Activated CD8-positive, alpha-beta T cell treated with anti-CD3 and anti-CD28 coated beads, Interleukin-2, amount 10 ng/mL, durations not matched to agents 7 days and 5 days (primary cell): ENCODE measurements at places on chromosomes 1 and 21. TPM values are rescaled to one million over a fixed set of nuclear protein-coding genes. Genes with fewer than 3 reads are reported as not detected.
A peak's percentile ranks its signal among the peaks of the same experiment; 100 is the strongest.

Gene GNPAT
- total RNA-seq: 35.7 TPM

- H3K27ac ChIP-seq: peak overlapping the region; percentile 2
- H3K27me3 ChIP-seq: no peaks in the 10 kb centered on the region
- no peak overlapping the region for H3K4me3 ChIP-seq
- peaks cover 13% of the 10 kb centered on the region for H3K36me3 ChIP-seq
- no peak for DNase-seq
These were observed 7.5 kb upstream of the DPH2 start for GRCh38 chr1:43962324-43962723.

DNA sequence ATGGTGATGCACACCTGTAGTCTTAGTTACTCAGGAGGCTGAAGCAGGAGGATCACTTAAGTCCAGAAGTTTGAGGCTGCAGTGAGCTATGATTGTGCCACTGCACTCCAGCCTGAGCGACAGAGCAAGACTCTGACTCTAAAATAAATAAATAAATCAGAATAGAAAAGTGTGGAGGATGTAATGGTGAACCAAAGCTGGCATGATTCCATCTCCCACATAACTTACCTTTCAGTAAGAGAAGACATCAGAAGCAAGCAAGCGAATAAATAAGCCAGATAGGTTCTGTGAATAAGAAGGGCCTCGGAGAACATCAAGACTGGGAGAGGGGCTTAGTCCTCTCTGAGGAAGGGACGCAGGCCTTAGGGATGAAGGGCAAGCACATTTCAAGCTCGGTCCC lies 59.5 kb downstream of the TOMM20 start:
- no peaks in the 10 kb centered on the region for H3K36me3 ChIP-seq
- H3K27ac ChIP-seq: no peak overlapping the region
- DNase-seq: no peak
- no peak overlapping the region for H3K4me3 ChIP-seq
- peaks cover 31% of the 10 kb centered on the region for H3K4me1 ChIP-seq
- H3K27me3 ChIP-seq: no peaks in the 10 kb centered on the region

DNA sequence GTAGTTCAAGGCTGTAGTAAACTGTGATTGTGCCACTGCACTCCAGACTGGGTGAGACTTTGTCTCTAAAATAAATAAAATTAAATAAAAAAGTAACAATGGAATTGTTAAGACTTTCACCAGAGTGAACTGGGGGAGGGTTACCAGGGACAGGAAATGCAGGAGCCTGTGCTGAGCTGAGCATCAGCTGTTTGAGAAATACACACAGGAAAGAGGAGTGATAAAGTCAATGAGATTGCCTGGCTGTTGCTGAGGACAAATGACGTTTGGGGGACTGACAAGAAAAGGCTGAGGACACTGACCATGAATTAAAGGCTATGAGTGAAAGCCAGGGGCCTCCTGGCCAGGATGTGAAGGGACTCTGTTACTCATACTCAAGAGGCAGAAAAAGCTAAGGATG lies 226.3 kb downstream of the SETD4 start:
- no peak overlapping the region for H3K27ac ChIP-seq
- H3K36me3 ChIP-seq: no peaks in the 10 kb centered on the region
- no peak overlapping the region for H3K4me3 ChIP-seq

DNA sequence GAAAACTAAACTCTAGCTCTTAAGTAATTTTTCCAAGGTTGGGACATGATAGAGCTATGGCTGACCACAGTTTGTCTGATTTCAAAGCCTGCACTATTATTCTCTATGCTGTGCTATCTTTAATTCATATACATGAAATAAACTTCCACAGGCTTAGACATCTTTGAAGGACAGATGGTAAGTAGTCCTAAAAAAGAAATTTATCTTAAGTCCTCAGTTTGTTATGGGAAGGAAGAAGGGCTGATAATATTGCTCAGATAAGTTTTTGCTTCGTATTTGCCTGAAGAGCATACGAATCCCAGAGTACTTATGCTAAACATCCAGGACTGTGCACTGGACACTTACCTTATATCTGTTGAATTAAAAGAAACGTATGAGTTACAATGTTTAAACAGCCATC lies 39.6 kb downstream of the VCAM1 start:
- no peaks in the 10 kb centered on the region for H3K4me1 ChIP-seq
- H3K4me3 ChIP-seq: no peak overlapping the region
- H3K36me3 ChIP-seq: no peaks in the 10 kb centered on the region
- no peak for DNase-seq
- no peak overlapping the region for H3K27ac ChIP-seq

GRCh38 chr1:110856410-110856809 lies 16.5 kb upstream of the CD53 start:
- no peaks in the 10 kb centered on the region for H3K36me3 ChIP-seq
- H3K27me3 ChIP-seq: peaks cover 2% of the 10 kb centered on the region
- no peak overlapping the region for H3K27ac ChIP-seq
- DNase-seq: no peak

- no peaks in the 10 kb centered on the region for H3K4me1 ChIP-seq
- no peak overlapping the region for H3K27ac ChIP-seq
- no peak for DNase-seq
- no peak overlapping the region for H3K4me3 ChIP-seq
- no peaks in the 10 kb centered on the region for H3K27me3 ChIP-seq
- no peaks in the 10 kb centered on the region for H3K36me3 ChIP-seq
These were observed 17.0 kb upstream of the L1TD1 start for GRCh38 chr1:62177621-62178020.

DNA sequence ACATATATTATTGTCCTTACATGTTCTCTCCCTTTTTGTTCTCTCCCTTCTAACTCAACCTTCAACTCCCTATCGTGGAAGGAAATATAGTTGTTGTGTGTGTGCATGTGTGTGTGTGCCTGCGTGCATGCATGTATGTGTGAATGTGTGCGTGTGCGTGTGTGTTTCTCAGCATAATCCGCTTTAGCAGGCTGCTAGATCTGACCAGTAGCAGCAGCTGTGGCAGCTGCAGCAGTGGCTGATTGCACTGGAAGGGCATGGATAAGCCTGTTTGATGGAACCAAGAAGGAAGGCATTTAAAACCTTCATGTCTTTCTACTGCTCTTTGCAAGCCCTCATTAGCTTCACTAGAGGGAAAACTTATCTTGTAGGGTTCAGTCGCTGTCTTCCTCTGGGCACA lies 65.6 kb upstream of the IRF2BP2 start:
- H3K4me3 ChIP-seq: peak overlapping the region; percentile 70
- H3K27me3 ChIP-seq: no peaks in the 10 kb centered on the region
- peaks cover 11% of the 10 kb centered on the region for H3K4me1 ChIP-seq
- no peak for DNase-seq
- no peak overlapping the region for H3K27ac ChIP-seq

Gene MOB3C
- 20.9 TPM for total RNA-seq

Gene CHIA
- not detected for total RNA-seq

DNA sequence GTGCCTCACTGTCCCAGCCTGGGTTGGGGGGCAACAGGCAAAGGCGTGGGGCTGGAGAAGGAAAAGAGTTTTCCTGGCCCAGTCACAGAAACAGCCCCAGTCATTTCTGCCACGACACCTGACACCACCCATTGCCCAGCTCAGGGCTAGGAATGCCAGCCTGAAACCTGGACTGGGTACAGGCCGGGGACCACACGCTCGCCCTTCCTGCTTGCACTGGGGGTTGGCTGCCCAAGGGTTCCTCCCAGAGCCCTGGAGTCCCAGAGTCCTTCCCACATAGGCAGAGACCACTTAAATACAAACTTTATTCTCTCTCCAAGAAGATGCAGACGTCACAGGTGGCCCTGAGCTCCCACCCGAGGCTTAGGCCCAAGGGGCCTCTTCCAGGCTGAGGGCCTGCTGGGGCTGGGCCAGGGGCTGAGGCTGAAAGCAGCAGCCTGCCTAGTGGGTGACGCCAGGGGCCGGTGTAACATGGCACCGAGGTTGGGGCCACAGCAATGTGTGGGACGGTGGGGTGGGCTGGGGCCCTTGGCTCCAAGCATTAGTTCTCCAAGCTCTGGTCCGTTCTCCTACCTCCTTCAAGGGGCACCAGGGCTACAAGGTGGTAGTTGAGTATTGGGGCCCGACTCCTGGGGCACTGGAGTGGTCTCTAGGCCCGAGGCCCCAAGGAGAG lies 1.6 kb downstream of the TMEM52 start:
- H3K4me3 ChIP-seq: no peak overlapping the region
- H3K4me1 ChIP-seq: peaks cover 4% of the 10 kb centered on the region
- no peaks in the 10 kb centered on the region for H3K36me3 ChIP-seq
- H3K27me3 ChIP-seq: peaks cover 3% of the 10 kb centered on the region
- no peak overlapping the region for H3K27ac ChIP-seq

Gene LMX1A
- total RNA-seq: not detected

Gene TMCC2
- 2.7 TPM for total RNA-seq

Gene ZNF683
- 24.0 TPM for total RNA-seq

DNA sequence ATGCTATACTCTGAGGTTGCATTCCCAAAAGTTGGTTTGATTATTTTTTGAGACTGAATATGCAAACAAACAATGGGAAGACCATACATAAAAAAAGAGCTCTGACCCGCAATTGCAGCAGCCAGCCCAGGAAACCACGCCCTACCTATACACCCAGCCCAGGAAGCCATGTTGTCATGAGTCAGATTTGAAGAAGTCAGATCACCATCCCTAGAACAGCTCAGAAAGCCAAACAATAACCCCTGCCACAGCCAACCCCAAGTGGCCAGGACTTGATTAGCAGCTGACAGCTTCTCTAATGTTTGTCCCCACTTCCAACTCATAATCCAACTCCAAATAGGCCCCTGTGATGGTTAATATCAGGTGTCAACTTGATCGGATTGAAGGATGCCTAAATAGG lies 621.9 kb downstream of the NPHP4 start:
- H3K4me3 ChIP-seq: no peak overlapping the region
- no peaks in the 10 kb centered on the region for H3K27me3 ChIP-seq
- H3K27ac ChIP-seq: peak overlapping the region; percentile 36
- peaks cover 21% of the 10 kb centered on the region for H3K4me1 ChIP-seq

- H3K36me3 ChIP-seq: no peaks in the 10 kb centered on the region
- no peak for DNase-seq
- peak within 1 kb of the TSS; percentile 28 for H3K4me3 ChIP-seq
These were observed at the start of gene FMN2 for GRCh38 chr1:240091614-240092300. TSS of gene FMN2 (plus strand) at chr1:240091883. CDS start at chr1:240092110, 227 bp downstream.

GRCh38 chr21:41170442-41170841 lies 2.5 kb downstream of the BACE2 start:
- H3K4me3 ChIP-seq: no peak overlapping the region
- peaks cover 12% of the 10 kb centered on the region for H3K4me1 ChIP-seq
- no peak overlapping the region for H3K27ac ChIP-seq
- H3K27me3 ChIP-seq: peaks cover 36% of the 10 kb centered on the region

- no peaks in the 10 kb centered on the region for H3K4me1 ChIP-seq
- no peak overlapping the region for H3K4me3 ChIP-seq
- no peaks in the 10 kb centered on the region for H3K27me3 ChIP-seq
- no peaks in the 10 kb centered on the region for H3K36me3 ChIP-seq
- H3K27ac ChIP-seq: no peak overlapping the region
These were observed 159.1 kb downstream of the LHX8 start for GRCh38 chr1:75293270-75293669.

DNA sequence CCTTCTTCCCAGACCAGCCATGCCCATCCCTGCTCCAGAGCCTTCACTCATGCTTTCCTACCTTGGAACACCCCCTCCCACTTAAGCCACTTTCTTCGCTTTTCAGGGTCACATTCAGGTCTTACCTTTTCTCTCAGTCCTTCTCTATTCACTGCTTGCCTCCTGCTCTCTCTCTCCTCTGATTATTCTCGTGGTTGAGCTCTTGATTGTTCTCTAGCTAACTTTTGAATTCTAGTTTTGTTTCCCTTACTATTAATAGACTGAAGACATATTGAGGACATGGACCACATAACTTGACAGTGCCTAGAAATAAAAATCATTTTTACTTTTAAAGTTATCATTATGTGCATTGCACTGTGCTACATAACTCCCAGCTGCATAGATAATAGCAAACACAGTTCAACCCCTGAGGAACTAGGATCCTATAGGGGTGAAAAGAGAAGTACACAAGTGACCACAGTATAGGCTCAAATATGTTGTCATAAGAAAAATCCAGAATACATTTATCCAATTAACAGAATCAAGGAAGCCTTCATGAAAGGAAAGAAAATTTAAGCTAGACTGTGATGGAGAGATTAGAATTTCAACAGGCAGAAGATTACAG lies 21.5 kb downstream of the INSL5 start:
- no peak for DNase-seq
- no peaks in the 10 kb centered on the region for H3K4me1 ChIP-seq
- no peak overlapping the region for H3K4me3 ChIP-seq
- H3K27me3 ChIP-seq: no peaks in the 10 kb centered on the region
- no peaks in the 10 kb centered on the region for H3K36me3 ChIP-seq
